GM12878 (cell line): ENCODE measurements at places on chromosomes 7 and 10. TPM values are rescaled to one million over a fixed set of nuclear protein-coding genes. Genes with fewer than 3 reads are reported as not detected.

Gene ARHGAP19
- total RNA-seq, result 30.8 and 32.2 TPM in 2 replicates

Gene SPDYE8
- total RNA-seq, result not detected in 2 replicates

Gene OPN1SW
- not detected in 2 replicates for total RNA-seq

- DNase-seq, result no peak
Observed at GRCh38 chr7:112437072-112437471, 13.2 kb upstream of the IFRD1 start.

GRCh38 chr10:118752409-118752808, 2.4 kb downstream of the CACUL1 start:
- DNase-seq, result no peak
